ENCODE measurements at places on chromosomes 7 and 10.

GRCh38 chr10:129945526-129945925 is 18.5 kb downstream of the EBF3 start:
- DNase-seq, result no peak

GRCh38 chr10:14880229-14880628 is 1.6 kb downstream of the SUV39H2 start:
- no peak for DNase-seq

- DNase-seq, result no peak
Measured at GRCh38 chr7:151018421-151019129, 5.7 kb downstream of the ATG9B start.

GRCh38 chr7:72099784-72100183 is 312.4 kb downstream of the CALN1 start:
- DNase-seq, result no peak

- no peak for DNase-seq
Measured at GRCh38 chr10:87976101-87976743, 112.8 kb downstream of the PTEN start.

- DNase-seq, result no peak
Measured at GRCh38 chr7:636396-636795, 90.1 kb upstream of the DNAAF5 start.

DNA sequence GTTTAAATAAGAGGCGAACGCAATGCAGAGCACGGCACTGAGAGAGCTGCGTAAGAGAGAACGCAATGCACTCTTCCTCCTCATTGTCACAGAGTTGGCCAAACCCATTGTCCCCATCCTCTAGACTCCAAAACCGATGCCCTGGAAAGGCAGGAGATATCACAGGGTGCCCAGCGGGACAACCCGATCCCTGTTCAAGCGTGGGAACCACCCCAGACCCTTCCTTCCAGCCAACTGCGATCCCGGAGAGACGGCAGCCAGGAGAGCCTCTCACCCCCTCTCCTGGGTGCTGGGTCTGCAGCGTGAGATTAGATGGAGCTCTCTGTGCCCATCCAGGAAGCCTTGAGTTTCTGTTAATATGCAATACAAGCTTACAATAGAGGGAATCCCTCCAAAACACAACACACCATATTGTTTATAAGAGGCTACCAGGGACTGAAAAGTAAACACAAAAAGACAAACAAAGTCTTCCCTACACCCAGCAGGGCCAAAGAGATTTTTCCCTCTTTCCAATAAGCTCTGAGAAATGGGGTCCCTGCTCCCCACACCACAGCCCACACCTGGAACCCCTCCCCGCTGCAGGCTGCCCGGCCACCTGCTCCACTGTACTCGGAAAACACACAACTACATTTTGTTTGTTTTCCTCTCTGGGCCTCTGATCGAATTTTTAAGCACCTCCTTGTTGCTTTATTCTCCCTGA is 187.6 kb downstream of the ADARB2 start:
- DNase-seq, result no peak

DNA sequence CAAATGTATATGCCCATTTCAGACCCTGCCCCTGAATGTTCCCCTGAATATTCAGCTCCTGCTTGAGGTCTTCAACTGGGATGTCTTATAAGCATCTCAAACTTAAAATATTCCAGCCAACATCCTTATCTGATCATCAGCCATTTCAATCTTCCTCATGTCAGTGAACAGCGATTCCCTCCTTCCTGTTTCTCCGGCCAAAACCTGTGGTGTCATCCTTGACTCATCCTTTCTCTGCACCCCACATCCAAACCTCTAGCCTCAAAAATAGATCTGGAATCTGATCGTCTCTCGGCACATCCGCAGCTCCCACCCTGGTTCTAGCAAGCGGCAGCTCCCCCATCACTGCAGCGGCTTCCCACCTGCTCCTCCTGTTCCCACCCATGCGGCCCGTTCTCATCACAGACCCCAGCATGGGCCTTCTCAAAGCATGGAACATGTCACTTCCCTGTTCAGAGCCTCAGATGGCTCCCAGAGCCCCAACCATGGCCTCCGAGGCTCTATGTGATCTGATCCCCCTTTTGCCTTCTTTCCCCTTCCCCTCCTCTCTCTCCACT is 165.7 kb downstream of the HECW1 start:
- no peak for DNase-seq

GRCh38 chr7:151425670-151426440 is 14.1 kb downstream of the CRYGN start:
- no peak for DNase-seq

DNA sequence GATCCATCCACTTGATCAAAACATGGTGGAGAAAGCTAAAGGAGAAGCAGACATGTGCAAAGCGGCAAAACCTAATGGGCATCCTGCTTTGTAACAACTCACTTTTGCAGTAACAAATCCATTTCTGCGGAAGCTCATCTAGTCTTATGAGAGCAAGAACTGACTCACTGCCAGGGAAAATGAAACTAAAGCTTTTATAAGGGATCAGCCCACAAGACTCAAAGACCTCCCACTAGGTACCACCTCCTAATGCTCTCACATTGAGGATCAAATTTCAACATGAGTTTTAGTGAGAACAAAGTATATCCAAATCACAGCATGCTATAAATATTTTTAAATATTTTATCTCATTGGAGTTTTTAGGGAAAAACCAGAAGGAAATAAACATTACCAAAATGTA is 120.1 kb upstream of the GNAI1 start:
- DNase-seq, result no peak

GRCh38 chr10:34126371-34127151 is 688.5 kb downstream of the PARD3 start:
- no peak for DNase-seq

GRCh38 chr10:113720386-113720785 is 31.1 kb upstream of the PLEKHS1 start:
- DNase-seq, result no peak

GRCh38 chr7:112021379-112022044 is 184.7 kb downstream of the DOCK4 start:
- DNase-seq, result no peak

GRCh38 chr7:7932553-7932952 is 36.0 kb upstream of the GLCCI1 start:
- DNase-seq, result no peak

GRCh38 chr7:17690030-17690429 is 250.3 kb downstream of the SNX13 start:
- no peak for DNase-seq

DNA sequence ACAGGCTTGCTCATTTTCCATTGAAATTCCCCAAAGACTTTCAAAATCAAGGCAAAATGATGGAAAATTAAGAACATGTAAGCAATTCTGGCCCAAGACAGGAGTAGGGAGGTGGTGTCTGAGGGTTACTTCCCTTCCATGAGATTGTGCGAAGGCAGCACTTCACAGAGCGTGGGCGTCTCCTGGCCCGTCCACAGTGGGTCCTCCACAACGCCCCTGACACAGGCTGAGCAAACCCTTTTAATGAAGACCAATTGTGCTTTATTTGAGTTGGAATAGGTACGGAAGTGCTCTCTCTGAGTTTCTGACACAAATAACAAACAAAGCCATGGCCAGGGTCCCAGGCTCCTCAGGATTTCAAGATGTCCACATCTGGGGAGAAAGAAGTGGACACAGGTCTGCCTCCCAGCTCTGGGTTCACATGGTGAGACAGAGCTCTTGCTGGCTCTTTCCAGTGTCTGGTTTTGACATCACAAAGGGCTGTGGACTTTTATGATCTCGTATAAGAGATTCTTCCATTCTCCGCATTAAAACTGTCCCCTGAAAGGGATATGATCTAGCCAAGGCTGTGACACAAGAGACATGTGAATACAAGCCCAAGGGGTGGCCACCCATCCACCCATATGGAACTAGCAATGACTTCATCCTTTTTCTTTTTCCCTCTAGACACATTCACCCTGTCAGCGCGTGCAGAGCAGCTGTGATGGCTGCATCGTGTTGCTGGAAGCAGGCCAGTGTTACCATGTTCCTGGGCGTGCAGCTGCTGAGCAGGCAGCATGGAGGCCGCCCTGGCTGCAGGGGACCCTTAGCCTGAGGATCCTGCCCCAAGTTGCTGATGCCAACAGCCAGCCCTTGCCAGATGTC is 145.6 kb downstream of the ADAM12 start:
- no peak for DNase-seq

GRCh38 chr7:57868771-57869483 is 418.9 kb downstream of the ZNF716 start:
- DNase-seq, result no peak

DNA sequence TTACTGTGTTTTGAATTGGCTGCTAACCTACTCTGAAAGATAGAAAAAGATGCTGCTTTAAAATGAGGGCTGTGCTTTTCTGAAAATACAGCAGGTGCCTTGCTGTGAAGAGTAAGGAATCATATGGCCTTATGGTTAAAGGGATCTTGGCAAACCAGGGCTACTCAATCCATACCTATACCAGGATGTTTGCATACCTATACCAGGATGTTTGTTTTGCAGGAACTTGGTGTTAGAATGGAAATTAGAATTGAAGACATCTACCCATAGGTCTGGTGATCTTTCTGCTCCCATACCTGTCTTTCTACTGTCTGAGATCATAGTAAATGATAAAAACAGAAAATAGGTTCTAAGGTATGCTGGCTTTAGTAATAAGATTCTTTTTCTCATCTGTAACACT is 200.2 kb upstream of the C7orf33 start:
- DNase-seq, result no peak

- no peak for DNase-seq
Measured at GRCh38 chr10:19767876-19768275, 48.4 kb upstream of the PLXDC2 start.

DNA sequence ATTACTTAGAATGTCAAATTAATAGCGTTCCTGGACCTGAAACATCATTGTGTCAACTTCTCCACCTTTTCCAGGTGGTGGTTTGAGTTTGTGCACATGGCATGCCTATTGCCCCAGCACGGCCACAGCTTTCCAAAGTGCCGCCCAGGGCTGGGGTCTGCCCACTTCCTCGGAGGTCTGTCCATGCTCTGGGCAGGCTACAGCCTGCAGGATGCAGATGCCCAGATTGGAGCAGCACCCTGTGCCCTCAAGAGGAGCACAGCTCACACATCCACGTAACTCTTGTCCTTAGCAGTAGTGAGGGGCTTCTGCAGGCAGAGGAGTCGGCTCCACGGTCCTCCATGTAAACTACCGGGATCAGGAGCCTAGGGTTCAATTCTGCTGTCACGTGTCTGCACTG is 238.6 kb downstream of the EBF3 start:
- no peak for DNase-seq

DNA sequence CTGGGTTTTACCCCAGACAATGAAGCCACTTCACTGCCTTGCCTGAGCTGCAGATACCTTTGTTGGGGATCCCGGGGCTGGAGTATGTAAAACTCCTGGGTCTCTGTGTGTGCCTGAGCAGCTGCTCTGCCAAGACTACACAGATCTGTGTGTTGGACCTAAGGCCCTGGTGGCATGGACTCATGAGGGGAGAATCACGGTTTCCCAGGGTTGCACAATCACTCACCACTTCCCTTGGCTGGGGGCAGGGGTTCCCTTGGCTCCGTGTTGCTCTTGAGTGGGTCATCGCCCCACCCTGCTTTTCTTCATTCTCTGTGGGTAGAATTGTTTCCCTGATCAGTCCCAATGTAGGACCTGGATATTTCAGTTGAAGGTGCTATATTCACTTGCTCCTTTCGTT is 13.9 kb upstream of the TBATA start:
- no peak for DNase-seq

DNA sequence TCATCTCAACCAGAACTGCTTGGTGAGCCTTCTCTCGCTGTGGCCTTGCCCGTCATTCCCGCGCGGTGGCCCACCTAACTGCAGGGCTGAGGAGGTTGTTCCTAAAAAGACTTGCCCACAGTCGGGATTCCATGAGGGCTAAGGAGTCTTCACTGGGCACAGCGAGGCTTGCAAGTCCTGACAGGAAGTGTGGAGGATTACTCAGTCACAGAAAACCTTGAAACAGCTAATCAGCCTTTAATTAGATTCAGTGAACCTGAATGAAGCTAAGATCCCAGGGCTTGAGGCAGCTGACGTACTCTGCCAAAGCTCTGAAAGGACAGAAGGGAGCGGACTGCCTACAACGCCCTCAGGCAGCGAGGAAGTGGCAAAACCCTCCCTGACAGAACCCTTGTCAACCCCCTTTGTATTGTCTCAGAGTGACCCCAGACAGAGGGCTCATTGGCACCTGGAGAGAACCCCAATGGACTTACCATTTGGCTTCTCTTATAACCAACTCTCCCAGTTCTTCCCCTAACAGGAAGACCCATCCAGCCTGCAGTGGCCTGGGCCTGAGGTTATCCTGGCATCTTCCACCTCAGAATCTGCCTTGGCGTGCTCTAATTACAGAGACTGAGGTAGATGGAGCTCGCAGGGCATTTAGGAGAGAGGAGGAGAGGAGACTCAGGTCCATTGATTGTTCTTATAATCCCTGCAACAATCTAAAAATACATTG is 2.5 kb upstream of the LAMB4 start:
- no peak for DNase-seq

- no peak for DNase-seq
Measured at GRCh38 chr7:64562256-64562625, 630 bp downstream of the ZNF680 start.

GRCh38 chr7:121138262-121138933 is 149.9 kb downstream of the CPED1 start:
- no peak for DNase-seq

GRCh38 chr10:69057951-69058297 is 30.0 kb upstream of the SRGN start:
- DNase-seq, result no peak

DNA sequence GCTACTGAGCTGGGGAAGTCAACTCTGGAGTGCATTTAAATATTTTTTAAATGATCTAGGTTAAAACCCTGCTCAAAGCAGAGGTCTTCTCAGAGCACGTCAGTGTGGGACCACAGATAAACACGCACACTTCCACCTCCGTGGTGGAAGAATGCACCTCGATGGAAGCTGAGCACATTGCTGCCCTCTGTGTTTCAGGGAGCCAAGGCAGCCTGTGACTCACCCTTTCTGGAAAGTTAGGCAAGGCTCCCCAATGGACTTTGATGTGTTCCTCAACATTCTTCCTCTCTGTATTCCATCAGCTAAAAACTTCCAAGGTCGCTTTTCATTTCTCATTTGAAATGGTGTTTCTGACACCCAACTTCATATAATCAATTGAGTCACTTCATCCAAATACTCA is 170.8 kb upstream of the KMT2E start:
- no peak for DNase-seq

DNA sequence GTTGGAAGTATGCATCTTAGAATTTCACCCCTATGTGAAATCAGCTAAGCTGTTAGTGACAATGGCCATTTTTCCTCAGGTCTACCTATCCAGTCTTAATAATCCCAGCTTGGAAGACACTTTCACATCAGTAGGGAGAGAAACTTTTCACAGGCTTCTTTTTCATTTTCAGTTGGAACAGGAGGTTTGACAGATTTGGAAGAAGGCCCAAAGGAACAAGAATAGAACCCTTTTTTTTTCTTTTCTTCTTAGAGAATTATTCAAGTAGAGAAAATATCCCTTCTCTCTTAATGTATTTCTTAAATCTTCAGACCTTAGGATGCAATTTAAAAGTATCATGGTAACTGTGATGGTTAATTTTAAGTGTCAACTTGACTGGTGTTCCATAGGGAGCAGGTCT is 410.5 kb upstream of the C7orf33 start:
- no peak for DNase-seq

- no peak for DNase-seq
Measured at GRCh38 chr10:63708421-63708820, 187.2 kb downstream of the REEP3 start.

All from cortex of kidney (tissue), 1 donor.